ENCODE measurements at places on chromosomes 16 and 17.

GRCh38 chr16:15996432-15997109, 47.2 kb downstream of the ABCC1 start:
- DNase-seq, result no peak

GRCh38 chr17:64243340-64243739, 19.7 kb downstream of the TEX2 start:
- DNase-seq, result no peak

- DNase-seq, result no peak
These were observed 616.2 kb downstream of the WWOX start for GRCh38 chr16:78715673-78716072.

- DNase-seq, result no peak
These were observed 27.6 kb downstream of the TRAP1 start for GRCh38 chr16:3689731-3690130.

- DNase-seq, result no peak
These were observed 36.2 kb downstream of the YPEL2 start for GRCh38 chr17:59367657-59368045.

GRCh38 chr16:18984435-18985005, 786 bp downstream of the TMC7 start:
- no peak for DNase-seq

- no peak for DNase-seq
These were observed 19.2 kb upstream of the SMIM5 start for GRCh38 chr17:75614006-75614405.

DNA sequence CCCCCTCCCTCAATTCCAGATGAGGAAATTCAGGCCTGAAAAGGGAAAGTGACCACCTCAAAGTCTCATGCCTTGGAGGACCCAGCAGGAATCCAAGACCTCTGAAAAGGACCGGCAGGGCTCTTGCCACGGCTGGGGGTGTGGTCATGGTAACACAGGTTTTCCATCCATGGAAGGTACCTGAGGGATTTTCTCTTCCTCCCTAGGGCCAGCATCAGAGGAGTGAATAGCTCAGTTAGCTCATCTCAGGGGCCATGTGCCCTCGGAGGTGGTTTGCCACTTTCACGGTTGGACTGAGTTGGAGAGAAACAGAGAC, 1.3 kb downstream of the CIITA start:
- no peak for DNase-seq

GRCh38 chr17:917391-917811, 62.2 kb downstream of the NXN start:
- DNase-seq, result no peak

DNA sequence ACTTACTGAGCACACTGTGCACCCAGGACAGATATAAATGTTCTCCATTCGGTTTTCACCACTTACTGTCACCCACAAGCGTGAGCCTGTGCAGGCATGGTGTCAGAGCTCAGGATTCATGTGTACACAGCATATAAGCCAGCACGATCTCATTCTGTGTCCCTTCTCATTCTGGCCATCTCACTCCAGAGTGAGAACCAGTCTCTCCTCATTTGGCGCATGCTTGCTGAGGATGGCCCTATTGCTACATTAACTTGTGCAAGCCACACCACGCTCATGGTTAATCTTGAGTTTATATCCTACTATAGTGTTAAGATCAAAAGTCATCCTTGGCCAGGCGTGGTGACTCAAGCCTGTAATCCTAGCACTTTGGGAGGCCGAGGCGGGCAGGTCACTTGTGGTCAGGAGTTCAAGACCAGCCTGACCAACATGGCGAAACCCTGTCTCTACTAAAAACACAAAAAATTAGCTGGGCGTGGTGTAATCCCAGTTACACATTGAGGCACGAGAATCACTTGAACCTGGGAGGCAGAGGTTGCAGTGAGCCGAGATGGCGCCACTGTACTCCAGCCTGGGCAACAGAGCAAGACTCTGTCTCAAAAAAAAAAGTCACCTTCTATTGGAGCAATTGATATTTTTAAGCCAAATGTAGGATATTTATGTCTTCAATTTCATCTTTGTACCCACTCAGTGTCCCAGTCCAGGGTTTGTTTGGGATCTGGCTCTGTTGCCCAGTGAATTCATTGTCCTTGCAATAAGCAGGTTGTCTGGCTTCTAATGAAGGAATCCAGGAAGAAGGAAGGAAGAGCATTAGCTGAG, 20.9 kb downstream of the SOCS1 start:
- DNase-seq, result no peak

All from activated CD8-positive, alpha-beta memory T cell treated with anti-CD3 and anti-CD28 coated beads for 24 hours (primary cell).